ENCODE measurements at places on chromosomes 11 and 22.

DNA sequence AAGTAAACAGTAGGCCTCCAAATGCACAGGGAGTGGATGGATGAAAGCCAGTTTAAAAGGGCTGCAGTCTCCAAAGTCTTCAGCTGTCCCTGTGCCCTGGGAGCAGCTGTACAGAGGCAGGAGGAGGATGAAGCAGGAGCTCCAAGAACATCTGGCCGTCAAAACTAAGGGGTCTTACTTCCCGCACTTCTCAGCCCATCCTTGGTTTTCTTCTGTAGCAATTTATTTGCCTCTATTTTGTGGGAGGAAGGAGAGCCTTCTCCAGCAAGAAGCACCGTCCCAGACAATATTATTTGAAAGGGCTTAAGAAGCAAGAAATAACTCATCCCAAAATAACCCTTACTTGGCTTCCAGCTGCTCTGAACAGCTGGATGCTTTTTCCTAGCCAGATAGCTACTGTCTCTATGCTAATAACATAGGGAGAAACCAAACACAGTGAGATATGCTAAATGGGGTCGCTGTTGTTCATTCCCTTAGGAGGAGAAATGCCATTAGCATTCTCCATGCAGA lies 133.2 kb downstream of the SPATA19 start:
- no peak for DNase-seq

- no peak for DNase-seq
Observed at GRCh38 chr11:8604078-8604723, 10.2 kb upstream of the STK33 start.

- no peak for DNase-seq
Observed at GRCh38 chr22:43554694-43555365, 143.0 kb downstream of the MPPED1 start.

DNA sequence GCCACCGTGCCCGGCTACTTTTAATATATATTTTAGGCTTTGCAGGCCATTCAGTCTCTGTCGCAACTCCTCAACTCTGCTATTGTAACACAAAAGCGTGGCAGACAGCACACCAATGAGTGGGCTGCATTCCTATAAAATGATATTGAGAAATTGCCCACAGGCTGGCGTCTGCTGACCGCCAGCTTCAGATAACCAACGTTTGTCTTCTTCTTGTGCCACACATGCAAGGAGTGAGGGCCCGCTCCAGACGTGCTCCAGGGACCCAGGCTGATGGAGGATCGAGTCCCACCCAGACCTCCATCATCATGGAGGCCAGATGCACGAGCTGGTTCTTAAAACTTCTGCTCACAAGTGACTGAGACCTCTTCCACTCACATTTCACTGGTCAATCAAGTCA lies 35.4 kb upstream of the LINC01488 start:
- no peak for DNase-seq

DNA sequence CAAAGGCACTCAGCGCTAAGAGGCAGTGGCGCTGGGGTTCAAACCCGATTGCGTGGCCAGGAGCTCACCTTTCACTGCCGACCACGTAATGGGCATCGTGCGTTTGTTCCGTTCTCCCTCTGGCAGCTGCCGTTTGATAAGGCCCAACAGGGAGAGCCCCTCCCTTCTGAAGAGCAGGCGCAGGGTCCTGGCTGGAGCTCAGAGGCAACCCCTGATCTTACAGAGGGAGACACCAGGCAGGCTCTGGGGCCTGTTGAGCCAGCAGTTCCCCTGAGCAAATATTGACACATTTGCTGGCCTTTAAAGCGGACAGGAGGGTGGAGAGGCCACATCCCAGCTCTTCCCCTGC lies 11.7 kb upstream of the C1QTNF6 start:
- DNase-seq: no peak

GRCh38 chr22:36902143-36902926 lies 11.1 kb upstream of the CSF2RB start:
- no peak for DNase-seq

DNA sequence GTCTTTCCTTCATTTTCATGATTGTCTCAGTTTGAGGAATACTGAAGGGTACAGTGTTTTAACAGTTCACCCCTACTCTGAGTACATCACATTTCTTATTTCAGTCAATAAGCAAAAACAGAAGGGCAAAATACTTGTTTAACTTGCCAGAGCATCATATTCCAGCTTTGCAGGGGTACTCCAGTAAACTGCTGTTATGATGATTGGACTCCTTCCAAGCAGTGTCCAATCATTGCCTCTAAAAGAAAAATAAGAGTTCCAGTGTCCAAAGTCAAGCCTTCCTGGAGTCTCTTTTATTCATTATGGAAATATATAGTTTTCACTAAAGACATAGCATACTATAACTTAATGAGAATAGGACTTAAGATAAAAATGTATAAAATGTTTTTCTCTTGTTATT lies 105.1 kb downstream of the FANCF start:
- no peak for DNase-seq

GRCh38 chr11:10979529-10979928 lies 121.7 kb upstream of the ZBED5 start:
- DNase-seq: no peak

- DNase-seq: no peak
Observed at GRCh38 chr22:46147471-46148267, 2.7 kb upstream of the PPARA start.

- DNase-seq: no peak
Observed at GRCh38 chr11:24375931-24376330, 120.9 kb upstream of the LUZP2 start.

DNA sequence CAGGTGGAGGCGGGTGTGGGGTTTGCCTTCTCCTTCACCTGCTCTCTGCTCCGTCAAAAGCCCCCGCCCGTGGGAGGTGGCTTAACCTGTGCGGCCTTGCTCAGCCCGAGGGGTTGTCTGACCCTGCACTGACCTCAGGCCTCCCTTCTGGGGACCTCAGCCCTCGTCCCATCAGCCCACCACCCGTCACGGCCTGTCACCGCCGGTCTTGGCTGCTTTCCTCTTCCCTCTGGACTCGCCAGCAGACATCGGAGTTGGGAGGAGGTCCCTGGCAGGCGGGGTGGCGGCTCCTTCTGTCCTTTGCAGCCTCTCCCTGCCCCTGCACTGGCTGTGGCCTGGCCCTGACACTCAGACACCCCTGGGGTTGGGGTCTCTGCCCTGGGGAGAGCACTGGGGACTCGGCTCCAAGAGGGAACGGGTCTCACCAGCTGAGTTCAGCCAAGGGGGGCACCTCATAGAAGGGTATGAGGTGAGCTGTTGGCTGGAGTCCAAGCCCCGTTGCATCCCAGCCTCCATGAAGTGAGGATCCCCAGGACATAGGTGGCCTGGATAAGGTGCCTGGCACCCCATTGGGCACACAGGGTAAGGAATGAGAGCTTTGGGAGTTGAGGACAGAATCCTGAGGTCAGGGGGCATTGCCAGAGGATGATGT lies 999.6 kb downstream of the BRD1 start:
- peak; percentile 84 for DNase-seq

GRCh38 chr11:105490333-105490732 lies 119.5 kb upstream of the GRIA4 start:
- DNase-seq: no peak

GRCh38 chr22:24775769-24776492 lies 1.4 kb upstream of the PIWIL3 start:
- DNase-seq: no peak

DNA sequence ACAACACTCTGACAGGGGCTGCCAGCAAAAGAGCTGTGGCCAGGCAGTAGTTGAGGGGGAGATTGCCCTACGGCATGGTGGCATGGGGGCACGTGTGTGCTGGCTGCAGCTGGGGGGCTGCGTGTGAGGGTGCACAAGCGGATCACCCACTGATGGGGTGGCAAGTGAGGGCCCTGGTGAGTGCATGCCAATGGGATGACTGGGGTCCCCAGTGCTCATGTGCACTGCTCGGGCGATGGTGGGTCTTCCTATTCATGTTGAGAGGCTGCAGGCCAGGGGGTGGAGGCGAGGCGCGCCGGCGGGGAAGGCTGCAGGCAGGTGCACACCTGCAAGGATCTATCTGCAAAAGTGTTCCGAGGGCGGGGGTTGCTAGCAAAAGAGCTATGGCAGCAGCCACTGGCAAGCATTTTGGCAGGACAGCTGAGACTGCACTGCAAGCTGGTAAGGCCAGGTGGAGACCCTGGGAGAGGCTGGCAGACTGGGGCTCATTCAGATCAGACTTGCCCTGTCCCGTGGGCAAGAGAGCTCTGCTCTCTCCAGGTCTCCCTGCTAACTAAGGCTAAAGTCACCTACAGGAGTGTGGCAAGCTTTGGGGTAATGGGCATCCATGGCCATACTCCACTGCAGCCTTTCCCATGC lies 12.0 kb downstream of the OR51I2 start:
- no peak for DNase-seq
